Posterior cingulate gyrus (tissue), 11 donors: ENCODE measurements at places on chromosomes 5 and 9.
A peak's percentile ranks its signal among the peaks of the same experiment; 100 is the strongest.

- peak; percentile 79 for DNase-seq
Measured at GRCh38 chr9:19471737-19472648, 63.2 kb downstream of the ACER2 start.

DNA sequence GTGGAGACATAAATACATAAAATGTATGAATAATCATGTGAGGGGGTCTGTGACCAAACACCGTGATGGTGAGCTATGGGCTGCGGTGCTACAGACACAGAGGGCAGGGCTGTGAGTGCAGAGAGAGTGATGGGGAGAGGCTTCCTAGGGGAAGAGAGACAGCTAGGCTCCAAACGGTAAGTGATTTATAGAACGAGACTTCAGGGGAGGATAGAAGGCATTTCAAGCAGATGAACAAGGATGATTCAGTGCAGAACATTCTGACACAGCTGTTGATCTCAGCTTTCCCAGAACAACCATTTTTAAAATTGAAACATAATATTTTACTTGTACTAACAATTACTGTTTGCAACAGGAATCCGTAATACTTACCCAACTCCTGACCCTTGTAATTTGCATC, 100.7 kb downstream of the GAS1 start:
- no peak for DNase-seq

GRCh38 chr5:1541702-1542400, 18.1 kb upstream of the LPCAT1 start:
- DNase-seq, result no peak

- DNase-seq, result no peak
Measured at GRCh38 chr9:15286161-15286821, 20.7 kb downstream of the TTC39B start.

DNA sequence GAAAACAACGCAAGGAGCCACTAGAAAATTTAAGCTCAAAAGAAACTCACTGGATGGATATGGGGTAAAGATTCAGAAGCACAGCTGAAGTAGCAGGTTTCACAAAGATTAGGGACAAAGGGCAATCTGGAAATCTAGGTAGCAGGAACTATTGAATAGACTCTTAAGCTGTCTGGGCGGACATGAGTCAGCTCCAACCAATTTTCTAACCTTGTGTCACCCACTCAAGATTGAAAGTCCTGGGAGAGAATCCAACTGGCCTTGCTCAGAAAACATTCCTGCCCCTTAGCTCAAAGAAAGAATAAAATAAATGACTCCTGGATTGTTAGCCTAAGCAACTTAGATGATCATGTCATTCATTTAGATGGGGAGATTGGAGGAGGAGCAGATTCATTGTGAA, 69.2 kb downstream of the STK32A start:
- DNase-seq, result no peak

GRCh38 chr5:15132816-15133405, 261.3 kb upstream of the ANKH start:
- no peak for DNase-seq

DNA sequence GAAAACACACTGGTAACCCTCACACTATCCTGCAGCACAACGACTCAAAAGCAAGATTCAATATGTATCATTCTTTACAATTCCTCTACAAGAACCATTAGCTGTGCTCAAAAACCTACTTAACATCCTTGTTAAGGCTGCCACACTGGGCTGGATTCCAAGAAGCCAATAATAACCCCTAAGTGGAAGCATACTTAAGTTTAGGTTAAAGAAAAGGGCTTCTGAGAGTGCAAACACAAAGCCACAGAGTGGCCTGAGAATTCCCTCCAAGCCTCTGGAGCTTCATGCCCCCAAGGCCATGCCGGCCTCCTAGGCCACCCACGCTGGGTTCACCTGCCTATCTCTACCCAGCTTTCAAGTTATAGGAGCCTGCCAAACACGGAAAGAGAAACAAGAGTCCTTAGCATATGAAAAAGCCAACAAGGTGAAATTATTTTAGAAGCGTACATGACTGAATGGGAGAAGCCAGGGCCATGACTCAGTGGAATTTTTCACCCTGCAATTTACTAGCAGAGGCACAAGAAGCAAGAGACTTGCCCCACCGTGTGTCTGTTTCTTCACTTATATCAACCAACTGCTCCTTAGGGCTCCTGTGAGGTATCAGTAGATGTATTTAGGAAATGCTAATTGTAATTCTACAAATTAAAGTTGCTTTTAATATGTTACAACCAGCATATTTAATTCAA, 293.0 kb downstream of the SPOCK1 start:
- DNase-seq, result no peak

DNA sequence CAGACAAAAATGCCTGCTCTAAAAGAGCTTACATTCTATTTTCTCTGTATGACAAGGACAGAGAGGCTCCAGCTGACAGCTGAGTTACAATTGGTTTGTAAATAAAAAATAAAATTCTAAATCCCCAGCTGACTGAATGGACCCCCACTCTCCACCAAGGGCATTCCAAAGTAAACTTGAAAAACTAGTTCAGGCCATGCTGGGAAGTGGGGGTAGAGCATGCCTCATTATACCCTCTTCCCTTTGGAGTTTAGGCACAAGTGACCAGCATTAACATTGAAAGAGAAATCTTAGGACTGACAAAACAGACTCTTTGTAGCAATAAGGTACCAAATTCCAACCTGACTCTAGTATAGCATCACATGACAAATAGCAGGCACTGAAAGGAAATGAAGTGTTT, 31.0 kb downstream of the KIF4B start:
- DNase-seq, result no peak

- DNase-seq, result no peak
Measured at GRCh38 chr5:133863857-133864585, 104.4 kb downstream of the C5orf15 start.

DNA sequence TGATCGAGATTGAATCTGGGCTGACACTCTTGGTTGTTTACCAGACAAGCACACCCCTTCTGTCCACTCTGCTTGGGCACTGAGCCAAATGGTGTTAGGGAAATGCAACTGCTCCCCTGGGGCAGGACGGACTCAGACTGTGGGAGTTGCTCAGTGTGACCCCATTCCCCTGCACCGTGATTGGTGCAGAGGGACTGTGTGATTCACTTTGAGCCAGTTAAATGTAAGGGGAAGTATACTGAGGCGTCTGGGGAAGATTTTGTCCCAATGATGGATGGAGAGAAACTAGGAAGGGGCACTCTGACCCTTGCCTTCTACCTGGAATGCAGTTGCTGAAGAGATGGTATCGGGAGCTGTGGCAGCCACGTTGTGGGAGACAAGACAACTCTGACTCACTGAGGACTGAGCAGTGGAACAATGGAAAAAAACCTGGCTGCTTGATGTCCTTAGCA, 196.0 kb upstream of the ANKRD55 start:
- no peak for DNase-seq

DNA sequence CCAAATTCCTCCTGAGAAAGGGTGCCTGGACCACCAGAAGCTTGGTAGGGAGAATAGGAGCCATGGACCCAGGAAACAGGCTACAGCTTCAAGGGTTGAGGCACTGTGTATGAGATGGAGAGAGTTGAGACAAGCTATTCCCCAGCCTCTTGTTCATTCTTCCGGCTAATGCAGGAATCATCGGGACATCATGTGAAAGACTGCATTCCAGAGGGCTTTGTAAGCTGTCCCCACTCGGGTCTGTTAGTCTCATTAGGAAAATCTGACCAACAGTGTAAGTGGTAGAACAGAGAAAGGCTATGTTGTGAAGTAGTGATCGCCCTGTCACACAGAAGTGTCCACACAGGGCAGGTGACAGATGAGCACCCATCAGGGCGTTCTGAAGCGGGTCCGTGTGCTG, 81.4 kb downstream of the GABBR2 start:
- no peak for DNase-seq

- peak; percentile 68 for DNase-seq
Measured at GRCh38 chr5:16178745-16179372, 732 bp downstream of the MARCHF11 start.

DNA sequence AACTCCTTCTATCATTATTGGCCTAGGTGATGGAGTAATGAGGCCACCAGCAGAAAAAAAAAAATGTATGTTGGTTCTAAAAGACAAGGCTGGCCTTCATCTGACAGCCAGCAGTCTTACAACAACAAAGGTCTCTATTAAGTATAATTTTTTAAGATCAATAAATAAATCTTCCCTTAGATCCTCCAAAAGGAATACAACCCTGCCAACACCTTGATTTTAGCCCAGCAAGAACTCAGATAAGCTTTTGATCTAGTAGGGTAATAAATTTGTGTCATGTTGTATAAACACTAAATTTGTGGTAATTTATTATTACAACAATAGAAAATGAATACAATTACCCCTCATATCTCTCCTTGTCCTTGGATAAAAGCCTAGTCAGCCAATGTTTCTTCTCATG, 633.2 kb upstream of the FAM174A start:
- no peak for DNase-seq

GRCh38 chr5:144465441-144465840, 294.8 kb downstream of the KCTD16 start:
- no peak for DNase-seq
